ENCODE measurements at places on chromosomes 6 and 20.

DNA sequence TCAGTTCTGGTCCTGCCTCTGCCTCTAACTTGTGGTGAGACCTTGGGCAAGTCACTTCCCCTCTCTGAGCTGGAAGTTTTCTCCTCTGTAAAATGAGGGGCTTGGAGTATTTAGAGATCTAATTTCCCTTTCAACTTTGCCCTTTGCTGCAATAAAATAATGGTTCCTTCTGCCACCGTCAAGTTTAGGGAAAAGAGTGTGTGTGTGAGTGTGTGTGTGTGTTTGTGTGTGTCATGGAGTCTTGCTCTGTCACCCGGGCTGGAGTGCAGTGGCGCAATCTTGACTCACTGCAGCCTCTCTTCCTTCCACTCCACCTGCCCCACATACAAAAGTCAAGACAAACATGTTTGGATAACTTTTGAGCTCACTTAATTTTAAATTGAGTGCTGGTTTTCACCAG, 39.2 kb upstream of the PIM1 start:
- DNase-seq, result no peak

DNA sequence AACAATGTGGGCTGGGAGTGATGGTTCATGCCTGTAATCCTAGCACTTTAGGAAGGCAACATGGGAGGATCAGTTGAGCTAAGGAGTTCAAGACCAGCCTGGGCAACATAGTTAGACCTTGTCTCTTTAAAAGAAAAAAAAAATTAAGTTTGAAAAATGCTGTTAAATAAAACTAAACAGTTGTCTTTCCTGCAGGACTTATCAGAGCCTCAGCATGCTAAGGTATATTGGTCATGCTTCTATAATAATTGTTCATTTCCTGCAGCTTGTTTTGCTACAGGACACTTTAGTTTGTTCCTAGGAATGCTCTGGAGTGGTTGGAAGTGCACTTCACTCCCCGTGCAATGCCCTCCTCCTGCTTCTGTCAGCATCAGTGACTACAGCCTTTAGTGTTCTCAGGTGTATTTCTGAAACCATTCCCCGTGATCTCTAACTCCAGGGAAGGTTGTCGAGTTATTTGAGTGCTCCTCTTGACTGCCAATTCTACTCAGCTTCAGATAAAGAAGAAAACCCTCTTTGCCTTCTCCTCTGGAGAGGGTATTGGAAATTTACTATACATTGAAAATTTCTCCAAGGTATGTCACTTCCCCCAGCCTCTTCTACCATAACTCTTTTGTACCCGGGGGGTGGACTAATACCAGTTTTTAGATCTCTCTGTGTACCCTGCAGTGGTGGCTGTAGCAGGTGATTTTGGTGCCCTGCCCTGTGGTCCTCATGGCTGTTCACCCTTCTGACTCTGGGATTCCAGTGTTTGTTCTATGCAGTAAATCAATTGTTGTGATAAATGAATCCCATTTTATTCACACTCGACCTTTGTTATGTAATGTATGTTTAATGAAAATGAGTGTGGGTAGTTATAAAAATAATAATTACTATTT, 33.8 kb downstream of the NHLRC1 start:
- no peak for DNase-seq

- DNase-seq, result no peak
These were observed 31.0 kb upstream of the VEGFA start for GRCh38 chr6:43738877-43739641.

- no peak for DNase-seq
These were observed 66.3 kb upstream of the DYNLRB1 start for GRCh38 chr20:34449674-34450592.

DNA sequence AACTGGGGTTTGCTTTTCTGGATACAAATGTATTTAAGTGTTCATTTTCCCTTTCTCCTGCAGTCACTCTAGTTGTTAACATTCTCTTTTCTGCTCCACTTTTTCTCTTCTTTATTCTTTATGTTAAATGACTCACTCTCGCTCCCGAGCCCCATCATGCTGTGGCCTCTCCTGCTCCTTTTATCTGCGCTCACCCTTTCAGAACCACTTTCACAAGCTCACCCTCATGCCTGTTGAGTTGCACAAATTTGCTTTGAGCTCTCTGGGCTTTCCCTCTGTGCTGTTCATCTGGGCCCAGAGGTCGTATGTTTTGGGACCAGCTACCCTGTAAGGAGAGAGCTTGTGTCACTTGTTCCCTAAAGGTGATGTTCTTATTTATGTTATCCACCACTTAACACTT, 98.1 kb upstream of the ASCC3 start:
- DNase-seq, result no peak

DNA sequence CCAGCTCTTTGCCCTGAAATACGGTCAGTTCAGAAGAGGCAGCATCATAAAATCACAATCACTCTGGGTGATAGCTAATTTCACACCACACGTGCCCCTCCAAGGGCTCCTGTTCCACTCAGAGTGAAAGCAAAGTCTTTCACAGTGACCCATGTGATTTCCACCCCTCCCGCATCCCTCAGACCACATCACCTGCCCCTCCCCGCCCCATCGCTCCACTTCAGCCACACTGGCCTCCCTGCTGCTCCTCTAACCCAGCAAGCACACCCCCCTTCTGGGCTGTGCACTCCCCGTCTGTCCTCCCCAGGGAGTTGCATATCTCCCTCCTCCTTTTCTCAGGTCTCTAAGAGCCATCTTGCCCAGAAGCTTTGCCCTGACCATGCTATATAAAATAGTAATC, 74.5 kb downstream of the PSMG4 start:
- no peak for DNase-seq

GRCh38 chr6:118709859-118710350, 58.5 kb upstream of the CEP85L start:
- no peak for DNase-seq

GRCh38 chr6:37129566-37129965, 40.4 kb upstream of the PIM1 start:
- DNase-seq, result no peak

GRCh38 chr6:116359131-116359530, 11.6 kb upstream of the DSE start:
- DNase-seq, result no peak

GRCh38 chr6:135902756-135903331, 51.3 kb downstream of the PDE7B start:
- DNase-seq, result no peak

GRCh38 chr20:57888591-57888990, 178.8 kb upstream of the PMEPA1 start:
- DNase-seq, result no peak

GRCh38 chr20:1305712-1306111, 23.2 kb downstream of the SDCBP2 start:
- DNase-seq, result no peak

GRCh38 chr6:25472306-25472705, 179.7 kb upstream of the SCGN start:
- DNase-seq, result no peak

All from AG04449 (cell line).